ENCODE measurements at places on chromosomes 2 and 18.

- DNase-seq: no peak
Observed at GRCh38 chr2:46114996-46115395, 182.2 kb upstream of the EPAS1 start.

DNA sequence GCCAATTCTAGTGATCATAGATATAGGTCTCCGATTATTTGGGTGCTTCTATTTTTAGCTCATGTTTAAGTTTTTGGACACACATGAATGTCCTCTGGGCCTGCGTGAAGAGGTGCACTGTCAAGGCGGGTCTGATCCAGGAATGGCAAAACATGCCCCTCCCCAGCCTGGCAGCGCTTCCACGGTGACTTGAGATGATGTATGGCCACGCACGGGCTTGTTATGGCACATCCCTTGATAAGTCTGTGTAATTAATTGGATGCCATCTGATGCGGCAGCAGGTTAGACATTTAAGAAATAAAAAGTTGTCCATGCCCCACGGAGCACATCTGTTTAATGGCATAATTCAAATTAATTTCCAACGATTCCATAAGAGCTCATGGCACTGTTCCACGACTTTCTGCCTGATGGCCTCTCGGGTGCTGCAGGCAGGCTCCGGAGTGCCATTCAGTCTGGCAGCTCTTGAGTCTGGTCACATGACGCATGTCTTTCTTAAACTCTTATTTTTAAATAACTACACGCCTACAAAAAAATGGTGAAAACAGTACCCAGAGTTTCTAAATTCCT, 151.4 kb downstream of the ACKR3 start:
- no peak for DNase-seq

GRCh38 chr2:98461498-98462049, 16.9 kb downstream of the INPP4A start:
- DNase-seq: no peak

DNA sequence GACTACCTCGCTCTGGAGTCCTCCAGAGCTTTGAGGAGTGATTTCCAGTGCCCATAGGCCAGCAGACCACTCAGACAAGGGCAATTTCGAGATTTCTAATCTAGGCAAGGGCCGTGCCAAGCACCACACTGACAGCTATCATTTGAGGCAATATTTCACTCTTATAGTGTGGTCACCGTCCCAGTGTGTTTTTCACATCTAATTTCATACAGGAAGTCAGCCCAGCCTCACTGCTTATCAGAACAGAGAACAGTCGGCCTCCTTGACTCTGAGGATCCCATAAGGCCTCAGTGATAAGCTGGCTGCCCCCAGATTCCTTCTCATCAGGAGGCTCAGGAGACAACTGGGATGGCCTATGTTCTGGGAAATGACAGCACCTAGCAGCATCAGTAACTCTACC, 581 bp downstream of the CAPN14 start:
- DNase-seq: no peak

- DNase-seq: peak; percentile 86
Observed at GRCh38 chr2:23925702-23926289, 1.1 kb downstream of the ATAD2B start.

DNA sequence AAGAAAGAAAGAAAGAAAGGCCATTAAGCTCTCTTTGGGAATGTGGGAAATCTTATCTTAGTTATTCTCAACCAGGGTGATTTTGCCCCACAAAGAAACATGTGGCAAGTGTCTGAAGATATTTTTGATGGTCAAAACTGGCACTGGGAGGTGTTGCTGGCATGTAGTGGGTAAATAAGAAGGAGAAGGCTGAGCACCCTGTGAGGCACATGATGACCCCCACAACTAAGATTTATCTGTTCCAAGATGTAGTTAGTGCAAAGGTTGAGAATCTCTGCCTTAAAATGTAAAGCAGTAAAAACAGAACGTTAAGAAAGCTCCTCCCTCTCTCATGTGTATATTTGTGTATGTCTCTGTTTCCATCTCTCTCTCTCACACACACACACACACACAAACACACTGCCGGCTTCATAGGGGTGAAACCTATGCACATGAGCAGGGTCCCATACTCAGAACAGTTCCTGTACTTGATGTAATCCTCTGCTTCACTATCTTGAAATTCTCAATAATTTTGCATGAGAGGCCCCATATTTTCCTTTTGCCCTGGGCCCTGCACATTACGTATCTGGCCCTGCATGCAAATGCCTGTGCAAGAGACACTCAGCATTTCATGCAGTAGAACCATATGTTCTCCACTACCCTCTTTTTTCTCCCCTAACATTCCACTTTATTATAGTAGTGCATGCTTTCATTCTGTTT, 94.3 kb downstream of the MREG start:
- no peak for DNase-seq

GRCh38 chr2:150538651-150539201, 51.3 kb upstream of the RND3 start:
- no peak for DNase-seq

DNA sequence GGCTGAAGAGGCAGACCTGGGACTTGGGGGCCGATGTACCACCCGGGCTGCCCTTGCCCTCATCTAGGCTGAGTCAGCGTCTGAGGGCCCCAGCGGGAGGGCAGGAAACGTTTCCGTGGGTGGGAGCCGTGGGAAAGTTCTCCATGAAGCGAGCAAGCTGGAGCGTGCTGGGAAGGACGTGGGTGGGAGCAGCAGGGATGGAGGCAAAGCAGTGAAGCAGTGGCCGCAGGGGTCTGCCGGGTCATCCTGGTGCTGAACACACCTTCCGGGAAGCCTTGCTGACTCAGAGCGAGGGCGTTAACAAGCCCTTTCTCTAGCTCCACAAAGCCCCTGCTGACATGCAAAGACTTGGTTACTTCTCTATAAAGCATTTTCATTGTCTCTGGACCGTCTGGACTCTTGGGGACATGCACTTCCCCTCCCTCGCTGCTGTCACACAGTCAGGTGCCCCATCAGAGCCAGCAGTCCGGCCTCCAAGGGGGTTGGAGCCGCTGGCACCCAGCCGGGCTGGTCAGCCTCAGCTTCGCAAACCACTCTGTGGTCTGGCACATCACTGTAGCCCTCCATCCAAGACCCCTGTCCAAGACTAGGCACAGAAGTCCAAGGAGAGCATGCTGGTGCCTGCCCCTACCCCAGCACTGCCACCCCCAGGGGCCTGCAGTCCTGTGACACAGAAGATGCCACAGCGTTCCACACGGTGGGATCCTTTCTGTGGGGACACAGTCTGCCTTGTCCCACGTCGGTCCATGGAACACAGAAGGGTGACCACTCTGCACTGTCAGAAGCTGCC, 115.1 kb upstream of the GPC1 start:
- peak; percentile 12 for DNase-seq

- peak; percentile 32 for DNase-seq
Observed at GRCh38 chr2:68391869-68392268, 26.8 kb downstream of the PLEK start.

DNA sequence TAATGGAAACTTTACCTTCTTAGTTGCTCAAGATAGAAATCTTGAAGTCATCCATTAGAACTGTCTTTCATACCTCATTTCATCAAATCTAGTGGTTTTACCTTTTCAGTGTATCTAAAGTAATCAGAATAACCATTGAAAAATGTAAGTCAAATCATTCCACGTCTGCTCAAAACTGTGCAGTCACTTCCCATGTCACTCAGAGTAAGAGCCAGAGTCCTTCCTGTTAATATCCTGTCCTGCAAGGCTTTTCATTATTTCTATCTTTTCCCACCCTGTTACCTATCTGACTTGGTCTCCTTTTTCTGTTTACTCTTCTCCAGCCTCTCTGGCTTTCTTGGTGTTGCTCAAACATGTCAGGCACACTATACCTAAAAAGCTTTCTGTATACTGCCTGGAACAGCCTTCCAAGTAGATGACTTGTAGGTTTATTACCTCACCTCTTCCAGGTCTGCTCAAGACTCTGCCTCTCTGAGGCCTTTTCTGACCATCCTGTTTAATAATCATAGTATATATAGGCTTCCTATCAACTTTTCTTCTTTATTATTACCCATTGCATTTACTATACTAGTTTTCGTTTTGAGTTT, 3.4 kb downstream of the C2orf69 start:
- no peak for DNase-seq

- no peak for DNase-seq
Observed at GRCh38 chr18:10421859-10422258, 32.6 kb upstream of the APCDD1 start.

DNA sequence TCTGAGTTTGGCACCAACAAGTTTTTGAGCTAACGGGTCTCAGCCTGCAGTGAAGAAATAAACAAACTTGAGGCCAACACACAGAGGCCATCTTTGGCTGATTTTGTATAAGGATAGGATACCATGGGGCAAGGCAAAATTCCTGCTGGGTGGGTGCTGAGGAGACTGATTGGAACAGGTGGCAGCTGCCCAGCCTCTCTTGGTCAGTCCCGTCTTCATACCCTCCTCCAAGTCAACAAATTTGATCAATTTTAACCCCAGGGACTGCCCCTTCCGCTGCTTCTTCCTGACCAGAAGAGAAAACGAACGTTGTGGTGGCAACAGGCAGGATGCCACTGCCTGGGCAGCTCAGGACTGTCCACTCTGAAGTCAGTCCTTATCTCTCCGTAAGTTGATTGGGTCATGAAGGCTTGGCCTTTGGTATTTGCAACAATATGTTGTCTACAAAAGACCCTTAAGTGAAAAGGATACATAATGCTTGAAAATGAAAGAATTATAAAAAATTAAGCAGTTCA, 139.3 kb downstream of the SPP2 start:
- DNase-seq: no peak

DNA sequence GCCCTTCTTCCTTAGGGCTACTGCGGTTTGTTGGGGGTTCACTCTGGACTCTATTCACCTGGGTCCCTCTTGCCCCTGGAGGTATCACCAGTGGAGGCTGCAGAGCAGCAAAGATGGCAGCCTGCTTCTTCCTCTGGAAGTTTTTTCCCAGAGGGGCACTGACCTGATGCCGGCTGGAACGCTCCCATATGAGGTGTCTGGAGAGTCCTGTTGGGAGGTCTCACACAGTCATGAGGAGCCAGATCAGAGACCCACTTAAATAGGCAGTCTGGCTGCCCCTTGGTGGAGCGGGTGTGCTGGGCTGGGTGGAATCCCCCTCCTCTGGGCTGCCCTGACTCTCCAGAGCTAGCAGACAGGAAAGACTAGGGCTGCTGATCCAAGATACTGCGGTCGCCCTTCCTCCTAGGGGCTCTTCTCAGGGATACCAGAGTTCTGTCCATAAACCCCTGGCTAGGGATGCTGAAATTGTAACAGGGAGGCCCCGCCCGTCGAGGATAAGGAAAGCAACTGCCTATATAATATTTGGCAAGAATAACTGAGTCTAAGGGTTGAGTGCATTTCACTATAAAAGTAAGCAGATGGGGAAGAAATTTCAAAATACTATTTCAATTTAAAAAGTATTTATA, 140.7 kb downstream of the NOL4 start:
- DNase-seq: no peak

- no peak for DNase-seq
Observed at GRCh38 chr2:109560265-109560664, 53.5 kb downstream of the SEPTIN10 start.

DNA sequence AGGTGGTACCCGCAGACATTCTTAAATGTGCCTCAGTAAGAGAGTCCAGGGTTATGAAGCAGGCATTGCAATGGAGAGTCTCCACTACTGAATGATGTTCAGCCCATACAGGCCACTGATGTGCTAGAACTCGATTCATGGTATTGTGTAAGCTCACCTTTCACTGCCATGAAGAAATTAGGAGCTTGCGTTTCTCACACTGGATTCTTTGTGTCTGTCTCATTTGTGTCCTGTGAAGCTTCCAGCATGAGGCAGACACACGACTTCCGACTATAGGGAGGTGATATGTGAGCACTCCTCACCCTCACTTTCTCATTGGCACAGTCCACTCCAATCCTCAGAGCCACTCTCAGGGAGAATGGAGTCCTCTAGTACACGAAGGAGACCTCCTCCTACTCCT, 677.4 kb upstream of the RAB6C start:
- DNase-seq: no peak

DNA sequence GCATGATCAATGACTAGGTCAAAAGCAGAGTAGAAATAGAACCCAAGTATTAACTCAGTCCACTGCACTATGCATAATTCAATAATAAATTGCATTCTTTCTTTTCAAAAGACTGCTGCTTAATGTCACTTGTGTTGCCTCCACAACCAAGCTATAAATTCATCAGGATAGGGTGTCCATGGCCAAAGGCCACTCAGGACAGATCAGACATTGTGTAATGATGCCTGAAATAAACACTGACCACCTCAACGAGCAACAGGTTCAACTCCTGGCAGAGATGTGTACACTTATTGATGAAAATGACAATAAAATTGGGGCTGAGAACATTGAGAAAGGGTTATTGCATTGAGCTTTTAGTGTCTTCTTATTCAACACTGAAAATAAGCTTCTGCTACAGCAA, 194.5 kb upstream of the SPOPL start:
- no peak for DNase-seq

DNA sequence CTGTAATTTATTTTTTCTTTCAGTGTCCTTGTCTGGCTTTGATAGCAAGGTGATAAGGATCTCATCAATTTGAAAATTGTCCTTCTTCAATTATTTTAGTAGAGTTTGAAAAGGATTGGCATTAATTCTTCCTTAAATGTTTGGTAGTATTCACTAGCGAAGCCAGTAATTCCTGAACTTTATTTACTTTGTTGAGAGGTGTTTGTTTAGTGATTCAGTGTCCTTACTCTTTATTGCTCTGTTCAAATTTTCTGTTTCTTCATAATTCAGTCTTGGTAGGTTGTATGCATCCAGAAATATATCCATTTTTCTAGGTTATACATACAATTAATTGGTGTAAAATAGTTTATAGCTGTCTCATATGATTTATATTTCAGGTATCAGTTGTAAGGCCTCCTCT, 676.7 kb upstream of the POU3F3 start:
- DNase-seq: no peak

DNA sequence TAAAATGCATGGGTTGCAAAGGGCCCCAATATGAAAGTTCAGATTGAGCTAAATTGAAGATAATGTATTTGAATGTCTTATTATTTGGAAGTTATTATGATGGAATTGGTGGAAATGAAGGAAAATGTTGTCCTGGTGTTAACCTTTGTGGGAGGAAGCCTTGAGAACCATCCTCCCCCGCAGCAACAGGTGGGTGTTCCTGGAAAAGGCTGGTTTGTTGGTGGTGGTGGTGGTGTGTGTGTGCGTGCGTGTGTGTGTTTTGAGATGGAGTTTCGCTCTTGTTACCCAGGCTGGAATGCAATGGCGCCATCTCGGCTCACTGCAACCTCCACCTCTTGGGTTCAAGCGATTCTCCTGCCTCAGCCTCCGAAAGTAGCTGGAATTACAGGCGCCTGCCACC, 36.2 kb downstream of the CHRNA1 start:
- DNase-seq: no peak

- peak; percentile 44 for DNase-seq
Observed at GRCh38 chr2:168345601-168346000, 98.2 kb upstream of the STK39 start.

DNA sequence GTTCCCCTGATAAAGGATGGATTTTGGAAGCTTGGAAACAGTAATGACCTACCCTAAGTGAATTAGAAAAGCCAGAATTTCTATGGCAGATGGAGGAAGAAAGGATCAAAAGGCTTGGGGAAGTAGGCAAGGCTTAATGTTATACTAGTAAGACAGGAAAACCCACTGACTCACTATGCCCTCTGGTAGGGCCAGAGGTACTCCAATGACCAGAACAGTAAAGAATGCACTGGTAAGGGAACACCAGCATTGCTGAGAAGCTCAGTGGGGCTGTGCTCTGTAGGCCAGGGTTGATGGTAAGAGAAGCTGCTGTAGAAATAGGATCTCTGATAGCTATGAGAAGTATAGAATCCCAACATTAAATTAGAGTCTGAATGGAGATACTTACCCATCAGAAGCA, 126.4 kb downstream of the GFPT1 start:
- DNase-seq: no peak

- DNase-seq: no peak
Observed at GRCh38 chr2:217258170-217258569, 398.3 kb upstream of the TNP1 start.

GRCh38 chr2:29123617-29124349, 8.6 kb downstream of the CLIP4 start:
- no peak for DNase-seq
